ENCODE measurements at places on chromosomes 11 and 22. TPM values are rescaled to one million over a fixed set of nuclear protein-coding genes. Genes with fewer than 3 reads are reported as not detected.

DNA sequence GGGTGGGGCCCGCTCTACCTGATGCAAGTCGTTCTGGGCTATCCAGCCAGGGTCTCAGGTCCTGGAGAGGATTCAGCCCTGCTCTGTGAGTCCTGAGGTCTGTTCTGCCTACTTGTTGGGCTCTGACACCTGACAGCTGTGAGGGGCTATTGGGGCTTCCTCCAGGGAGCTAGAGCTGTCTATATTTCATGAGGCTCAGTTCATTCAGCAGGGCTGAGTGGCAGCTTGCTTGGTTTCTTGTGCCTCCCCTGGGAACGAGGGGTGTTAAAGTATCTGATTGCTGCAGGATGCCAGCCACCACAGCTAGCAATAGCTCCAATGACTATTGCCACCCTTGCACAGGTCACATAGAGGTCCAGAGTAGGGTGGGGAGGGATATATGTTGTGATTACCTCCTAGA, 26.7 kb downstream of the INSC start:
- DNase-seq, result no peak

DNA sequence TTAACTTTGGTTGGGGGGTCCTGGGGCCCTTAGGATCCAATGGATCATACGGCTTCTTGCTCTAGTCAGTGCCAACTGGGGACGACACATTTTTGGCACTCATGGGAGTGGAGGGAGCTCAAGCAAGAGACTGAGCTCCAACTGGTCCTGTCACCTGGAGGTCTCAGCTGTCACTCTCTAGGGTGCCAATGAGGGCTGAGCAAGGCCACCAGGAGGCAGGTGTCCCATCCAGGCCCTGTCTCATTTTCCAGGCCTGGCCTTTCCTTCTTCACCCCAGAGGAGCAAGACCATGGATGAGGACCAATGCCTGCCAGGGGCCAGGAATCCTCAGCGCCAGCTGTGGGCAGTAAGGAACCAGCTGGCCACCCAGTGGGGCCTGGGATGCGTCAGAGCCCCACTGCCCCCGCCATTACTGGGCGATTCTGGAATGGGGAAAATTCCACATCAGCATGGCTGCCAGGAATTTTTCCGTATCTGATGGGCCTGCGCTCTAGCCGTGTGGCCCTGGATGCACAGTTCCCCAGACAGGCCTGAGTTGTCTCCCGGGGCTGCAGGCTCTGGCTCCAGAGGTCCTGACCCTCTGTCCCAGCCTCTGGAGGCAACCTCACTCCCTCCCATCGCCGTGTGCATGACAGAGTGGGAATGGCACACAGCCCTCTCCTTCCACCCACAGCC, 669 bp upstream of the GAL3ST1 start:
- DNase-seq, result no peak

- DNase-seq, result no peak
These were observed 30.0 kb upstream of the POU2AF1 start for GRCh38 chr11:111408789-111409727.

- no peak for DNase-seq
These were observed 59.1 kb upstream of the PRDM11 start for GRCh38 chr11:45087086-45087899.

DNA sequence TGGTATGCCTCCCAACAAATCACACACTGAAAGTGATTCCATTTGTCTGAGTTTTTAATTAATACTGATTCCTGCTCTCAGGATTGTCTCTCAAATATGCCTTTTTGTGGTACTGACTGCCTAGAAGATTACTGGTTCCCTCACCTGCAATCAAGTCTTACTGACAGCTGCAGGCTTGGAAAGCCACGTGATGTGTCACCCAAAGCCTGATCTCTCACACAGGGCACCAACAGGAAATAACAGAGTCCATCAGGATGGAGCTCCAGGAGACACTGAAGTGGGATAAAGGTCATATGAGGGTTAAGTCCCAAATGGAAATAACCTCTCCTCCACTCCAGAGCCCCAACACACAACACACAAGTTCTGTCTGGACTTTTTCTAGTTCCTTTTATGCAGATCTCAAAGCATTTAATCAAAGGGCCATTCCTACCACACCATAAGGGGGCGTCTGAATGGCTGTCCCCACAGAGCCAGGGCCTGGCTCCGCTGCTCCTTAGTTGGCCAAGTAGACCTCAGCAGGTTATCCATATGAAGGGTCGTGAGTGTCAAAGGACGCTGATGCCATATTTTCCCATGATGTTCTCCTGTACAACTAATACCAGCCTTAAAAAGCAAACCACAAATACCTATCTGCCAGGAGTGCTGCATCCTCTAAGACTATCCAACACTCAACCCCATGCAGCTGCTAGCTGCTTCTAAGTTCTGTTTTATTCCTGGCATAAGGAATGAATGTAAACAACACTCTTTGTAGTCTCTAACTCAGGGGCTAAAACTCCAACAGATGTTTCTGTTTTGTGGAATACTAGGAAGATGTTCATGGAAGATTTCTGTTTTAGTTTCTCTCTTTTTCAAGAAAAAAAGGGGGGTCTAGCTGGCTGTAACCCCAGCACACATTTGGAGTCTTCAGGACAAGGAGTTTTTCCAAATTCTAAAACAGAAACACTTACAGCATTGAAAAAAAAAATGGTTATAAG, 13.0 kb downstream of the SCUBE2 start:
- no peak for DNase-seq

GRCh38 chr11:35335226-35335625, 84.1 kb downstream of the SLC1A2 start:
- no peak for DNase-seq

DNA sequence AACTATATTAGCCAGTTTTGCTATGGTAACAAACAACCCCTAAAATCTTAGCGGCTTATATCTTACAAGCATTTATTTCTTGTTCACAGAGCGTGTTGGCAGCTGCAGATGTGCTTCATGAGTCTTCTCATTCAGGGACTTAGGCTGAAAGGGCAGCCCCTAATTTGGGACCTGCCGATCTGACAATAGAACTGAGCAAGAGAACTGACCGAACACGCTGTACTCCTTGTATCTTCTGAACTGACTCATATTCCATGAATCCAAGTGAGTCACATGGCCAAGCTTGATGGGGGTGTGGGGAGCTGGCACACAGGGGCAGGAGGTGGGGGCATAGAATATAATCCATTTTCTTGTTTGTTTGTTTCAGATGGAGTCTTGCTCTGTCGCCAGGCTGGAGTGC, 481.7 kb upstream of the CADM1 start:
- DNase-seq, result no peak

The OR5B21 gene
- 0.46 TPM for total RNA-seq

The TMPRSS13 gene
- total RNA-seq, result 2.1 TPM

The OR6T1 gene
- total RNA-seq, result not detected

The GAL gene
- not detected for total RNA-seq

The CHRM1 gene
- total RNA-seq, result not detected
